GM10248 (cell line): ENCODE measurements at places on chromosomes 6 and 20.

- no peak for DNase-seq
Measured at GRCh38 chr6:133501675-133502270, 260.6 kb downstream of the EYA4 start.

GRCh38 chr6:44397424-44398164 is 10.1 kb downstream of the CDC5L start:
- no peak for DNase-seq

GRCh38 chr6:41739041-41739440 is 3.6 kb upstream of the TFEB start:
- DNase-seq, result no peak

DNA sequence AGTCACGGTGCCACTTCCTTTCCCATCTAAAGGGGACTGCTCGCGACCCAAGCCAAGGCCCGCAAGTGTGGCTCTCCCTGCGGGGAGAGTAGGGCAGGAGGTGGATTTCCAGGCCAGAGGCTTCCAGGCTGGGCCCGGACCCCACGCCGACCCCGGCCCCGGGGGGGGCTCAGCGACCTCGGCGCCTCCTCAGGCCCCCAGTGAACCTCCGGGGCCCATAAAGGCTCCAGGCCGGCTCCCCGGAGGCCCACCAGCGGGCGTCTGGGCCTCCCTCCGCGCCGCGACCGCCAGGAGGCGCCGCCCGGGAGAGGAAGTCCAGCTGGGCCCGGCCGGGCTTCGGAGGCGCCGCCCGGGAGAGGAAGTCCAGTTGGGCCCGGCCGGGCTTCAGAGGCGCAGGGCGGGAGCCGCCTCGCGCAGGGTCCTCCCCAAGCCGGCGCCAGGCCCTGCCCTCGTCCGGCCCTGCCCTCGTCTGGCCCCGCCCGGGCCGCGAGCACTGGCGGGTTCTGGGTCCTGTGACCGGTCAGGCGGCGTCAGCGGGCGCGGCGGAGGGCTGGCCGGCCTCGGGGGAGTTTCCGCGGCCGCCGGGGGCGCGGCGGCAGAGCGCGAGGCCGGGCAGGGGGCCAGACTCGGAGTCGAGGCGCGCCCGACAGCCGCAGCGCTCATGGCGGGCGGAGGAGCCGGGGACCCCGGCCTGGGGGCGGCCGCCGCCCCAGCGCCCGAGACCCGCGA is at the start of gene RAB32:
TSS of gene RAB32 (plus strand) at position 623 of the 729 bp plus-strand sequence. CDS start at position 662, 39 bp downstream.
- DNase-seq, result peak; percentile 32

GRCh38 chr20:34001378-34001777 is 7.7 kb downstream of the RALY start:
- DNase-seq, result no peak

GRCh38 chr20:61176874-61177273 is 75.2 kb upstream of the CDH4 start:
- no peak for DNase-seq

DNA sequence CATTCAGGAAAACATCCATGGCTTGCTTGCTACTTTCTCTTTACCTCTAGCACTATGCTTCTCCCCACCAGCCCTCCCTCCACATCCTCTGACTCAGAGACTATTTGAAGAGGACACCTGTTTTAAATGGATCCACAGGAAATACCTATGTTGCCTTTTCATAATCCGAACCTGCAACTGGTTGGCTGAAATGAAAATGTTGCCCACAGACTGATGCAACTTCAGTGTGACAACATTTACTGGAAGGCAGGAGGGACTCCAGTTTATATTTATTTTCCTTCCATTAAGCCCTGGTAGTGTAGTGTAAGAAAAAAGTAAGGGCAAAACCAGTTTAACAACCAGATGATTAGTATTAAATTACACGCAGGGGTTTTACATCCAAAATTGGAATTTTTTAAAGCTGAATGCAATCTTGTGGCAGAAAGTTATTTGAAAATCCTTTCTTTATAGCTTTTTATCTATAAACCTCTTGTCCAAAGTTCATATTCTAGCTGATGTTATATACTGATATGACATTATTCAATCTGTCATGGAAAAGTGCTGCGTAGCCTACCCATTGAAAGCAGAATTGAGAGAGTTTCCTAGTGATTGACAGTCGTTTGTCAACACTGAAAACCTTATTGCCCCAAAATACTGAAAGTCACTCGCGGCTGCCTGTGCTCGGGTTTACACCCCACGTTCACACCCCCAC is 881 bp upstream of the AIG1 start:
- peak; percentile 20 for DNase-seq

- DNase-seq, result peak; percentile 71
Measured at GRCh38 chr6:42224222-42225028, 6.8 kb upstream of the MRPS10 start.

GRCh38 chr6:13859871-13860555 is 45.7 kb upstream of the MCUR1 start:
- no peak for DNase-seq

DNA sequence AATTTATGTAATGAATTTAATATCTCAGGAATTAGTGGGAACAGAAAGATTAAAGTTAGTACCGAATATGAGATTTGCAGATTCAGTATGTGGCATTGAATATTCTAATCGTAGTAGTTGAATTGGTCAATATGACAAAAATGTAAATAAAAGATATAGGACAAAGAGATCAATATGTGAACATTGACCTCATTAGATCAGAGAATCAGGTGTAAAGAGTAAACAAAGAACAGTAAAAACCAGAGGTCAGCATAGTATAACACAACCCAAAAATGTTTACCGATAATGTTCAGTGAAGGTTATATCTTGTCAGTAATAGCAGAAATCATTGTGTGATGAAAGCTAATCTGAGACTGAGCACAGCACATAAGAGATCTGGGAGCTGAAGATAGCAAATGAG is 152.0 kb downstream of the FAM83B start:
- no peak for DNase-seq

DNA sequence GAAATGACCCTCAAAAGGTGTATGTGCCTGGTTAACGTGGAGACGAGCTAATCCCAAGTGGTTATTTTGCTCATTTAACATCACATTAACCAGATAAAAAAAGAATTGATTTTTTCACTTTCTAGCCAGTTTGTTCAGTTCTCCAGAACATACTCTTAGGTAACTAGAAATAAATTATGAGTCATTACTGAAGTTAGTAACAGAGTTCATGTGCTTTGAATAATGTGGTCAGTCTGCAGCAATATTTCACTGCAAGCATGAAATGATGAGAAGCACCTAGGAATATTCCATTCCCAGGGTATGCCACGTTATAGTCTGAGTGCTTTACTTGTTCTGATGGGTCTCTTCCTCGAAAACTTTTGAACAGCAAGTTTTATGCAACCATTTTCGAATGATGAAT is 138.3 kb upstream of the INSM1 start:
- DNase-seq, result no peak

DNA sequence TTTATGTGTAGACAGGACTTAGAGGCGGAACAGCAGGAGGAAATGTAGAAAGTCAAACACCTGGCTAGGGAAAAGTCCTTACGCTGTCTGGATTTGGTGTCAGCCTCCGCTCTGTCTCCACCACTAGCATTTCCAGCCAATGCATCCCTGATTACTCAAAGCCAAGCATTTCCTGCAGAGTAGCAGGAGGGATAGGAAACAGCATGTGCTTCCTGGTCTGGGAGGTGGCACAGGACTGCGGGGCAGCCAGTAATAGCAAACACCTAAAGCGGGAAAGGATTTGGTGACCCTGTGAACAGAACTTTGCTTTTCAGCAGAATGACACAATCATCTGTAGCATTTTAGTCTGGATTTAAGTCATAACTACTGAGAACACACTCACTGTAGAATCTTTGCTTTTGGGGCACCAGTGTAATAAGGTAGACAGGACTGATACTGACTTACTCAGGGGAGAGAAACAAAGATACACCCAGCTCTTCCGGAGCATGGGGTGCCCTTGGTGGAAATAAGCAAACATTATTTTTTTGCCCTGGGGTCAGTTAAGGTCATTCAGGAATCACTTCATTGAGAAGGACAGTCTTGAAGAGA is 133.3 kb upstream of the AHI1 start:
- no peak for DNase-seq

DNA sequence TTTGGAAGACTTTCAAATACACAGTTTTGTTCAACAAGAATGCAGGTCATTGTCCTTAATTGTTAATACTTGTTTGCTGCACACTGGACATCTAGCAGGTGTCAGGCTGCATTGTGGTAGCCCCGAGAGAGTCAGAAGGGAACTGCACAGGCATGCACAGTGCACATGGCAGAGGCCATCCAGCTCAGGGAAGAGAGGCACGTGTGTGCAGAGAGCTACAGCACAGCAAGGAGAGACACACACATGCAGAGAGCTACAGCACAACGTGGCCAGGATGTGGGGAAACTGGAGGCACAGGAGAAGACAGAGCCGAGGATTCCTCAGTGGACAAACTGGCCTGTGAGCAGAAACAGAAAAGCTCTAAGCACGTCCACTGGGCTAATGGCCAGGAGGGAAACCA is 272.0 kb downstream of the SMOC2 start:
- DNase-seq, result no peak

GRCh38 chr6:142746524-142746923 is 198.5 kb downstream of the HIVEP2 start:
- DNase-seq, result peak; percentile 33

DNA sequence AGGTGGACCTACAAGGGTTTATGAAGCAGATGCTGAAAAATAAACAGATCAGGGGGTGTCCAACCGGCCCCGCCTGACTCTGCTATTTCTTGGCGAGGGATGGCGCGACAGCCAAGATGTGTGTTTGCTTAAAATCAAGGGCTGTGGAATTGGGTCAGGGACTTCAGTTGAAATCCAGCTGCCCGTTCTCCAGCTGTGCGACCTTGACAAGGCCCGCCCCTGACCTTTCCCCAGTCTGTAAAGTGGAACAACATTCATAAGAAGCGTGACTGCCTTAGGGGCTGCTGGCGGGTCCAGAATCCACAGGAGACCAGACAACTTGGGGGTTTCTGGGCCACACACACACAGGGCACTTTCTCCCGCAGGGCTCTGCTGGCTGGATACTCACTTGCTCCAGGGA is 517.5 kb downstream of the PREX1 start:
- DNase-seq, result no peak

DNA sequence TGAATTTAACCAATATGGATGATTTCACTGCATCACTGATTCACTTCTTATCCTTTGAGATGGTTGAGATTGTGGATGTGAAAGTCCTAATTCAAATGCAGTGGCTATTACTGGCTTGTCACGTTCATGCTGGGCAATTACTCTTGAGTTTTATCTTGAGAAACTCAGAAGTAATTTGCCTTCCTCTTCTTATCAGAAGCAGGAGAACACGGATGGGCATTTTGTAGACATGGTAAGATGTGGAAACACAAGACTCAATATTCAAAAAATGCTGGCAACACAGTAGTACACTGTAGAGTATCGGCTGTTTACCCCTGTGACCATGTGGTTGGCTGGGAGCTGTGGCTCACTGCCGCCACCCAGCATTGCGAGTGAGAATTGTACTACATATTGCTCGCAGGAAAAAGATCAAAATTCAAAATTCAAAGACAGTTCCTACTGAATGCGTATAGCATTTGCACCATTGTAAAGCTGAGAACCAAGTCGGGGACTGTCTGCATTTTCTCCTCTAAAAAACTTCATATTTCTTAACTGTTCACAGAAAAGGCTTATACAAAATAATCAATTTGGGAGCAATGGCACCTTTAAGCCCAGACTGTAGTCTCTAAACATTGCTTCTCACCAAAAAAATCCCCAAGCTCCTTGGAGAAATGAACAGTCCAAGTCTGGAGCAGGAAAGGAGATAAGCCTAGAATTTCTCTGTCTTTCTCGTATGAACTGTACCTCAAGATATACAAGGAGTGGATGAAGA is 61.9 kb upstream of the ELOVL5 start:
- peak; percentile 58 for DNase-seq

- no peak for DNase-seq
Measured at GRCh38 chr6:35018182-35018519, 123.0 kb downstream of the TCP11 start.

DNA sequence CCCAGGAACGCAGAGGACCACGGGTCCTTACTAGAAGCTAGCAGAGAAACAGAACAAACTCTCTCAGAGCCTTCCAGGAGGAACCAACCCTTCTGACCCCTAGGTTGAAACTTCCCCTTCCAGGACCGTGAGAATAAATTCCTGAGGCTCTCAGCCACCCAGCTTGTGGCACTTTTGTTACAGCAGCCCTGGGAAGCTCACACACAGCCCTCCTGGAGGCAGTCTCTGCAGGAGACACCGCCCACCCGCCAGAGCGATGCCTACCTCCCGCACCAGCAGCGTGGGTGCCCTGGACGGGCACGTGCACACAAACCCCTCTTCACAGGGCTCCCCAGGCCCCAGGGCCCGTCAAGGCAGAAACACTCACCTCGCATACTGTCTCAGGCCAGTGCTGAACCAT is 4.2 kb downstream of the RNASET2 start:
- DNase-seq, result no peak

- peak; percentile 13 for DNase-seq
Measured at GRCh38 chr6:46128476-46128875, 1.3 kb upstream of the ENPP4 start.

GRCh38 chr20:50333131-50333670 is 142.6 kb downstream of the CEBPB start:
- DNase-seq, result no peak

- DNase-seq, result no peak
Measured at GRCh38 chr20:58988565-58988882, 7.5 kb downstream of the NELFCD start.

DNA sequence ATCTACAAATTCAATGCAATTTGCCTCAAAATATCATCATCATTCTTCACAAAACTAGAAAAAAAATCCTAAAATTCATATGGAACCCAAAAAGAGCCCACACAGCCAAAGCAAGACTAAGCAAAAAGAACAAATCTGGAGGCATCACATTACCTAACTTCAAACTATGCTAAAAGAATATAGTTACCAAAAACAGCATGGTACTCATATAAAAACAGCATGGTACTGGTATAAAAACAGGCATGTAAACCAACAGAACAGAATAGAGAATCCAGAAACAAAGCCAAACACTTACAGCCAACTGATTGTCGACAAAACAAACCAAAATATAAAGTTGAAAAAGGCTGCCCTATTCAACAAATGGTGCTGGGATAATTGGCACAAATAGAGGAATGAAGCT is 278.1 kb downstream of the TPBG start:
- DNase-seq, result no peak

DNA sequence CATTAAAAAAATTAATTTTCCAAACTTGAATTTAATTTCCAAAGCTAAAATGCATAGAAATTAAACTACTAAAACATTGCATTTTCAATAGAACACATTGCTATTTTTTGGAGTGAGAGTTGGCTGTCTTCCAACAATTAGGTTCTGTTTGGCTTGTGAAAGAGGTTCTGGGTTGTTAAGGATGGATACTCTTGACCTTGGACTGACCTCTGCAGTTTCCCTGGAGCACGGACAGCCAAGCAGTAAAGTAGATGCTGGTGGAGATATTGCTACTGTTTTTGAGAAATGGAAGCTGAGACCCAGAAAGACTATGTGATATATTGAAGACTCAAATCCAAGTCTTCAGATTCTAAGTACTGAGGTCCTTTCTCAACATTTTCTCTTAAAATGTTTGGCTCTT is 95.9 kb upstream of the CHD6 start:
- no peak for DNase-seq

GRCh38 chr6:14910692-14911547 is 334.9 kb upstream of the JARID2 start:
- peak; percentile 64 for DNase-seq

GRCh38 chr20:59402681-59403080 is 102.3 kb downstream of the EDN3 start:
- DNase-seq, result no peak

GRCh38 chr6:124995645-124996325 is 33.5 kb downstream of the RNF217 start:
- no peak for DNase-seq
